ENCODE measurements at places on chromosomes 3 and 15.
A peak's percentile ranks its signal among the peaks of the same experiment; 100 is the strongest.

- no peak for DNase-seq
Measured at GRCh38 chr3:13294442-13295351, 125.4 kb downstream of the NUP210 start.

DNA sequence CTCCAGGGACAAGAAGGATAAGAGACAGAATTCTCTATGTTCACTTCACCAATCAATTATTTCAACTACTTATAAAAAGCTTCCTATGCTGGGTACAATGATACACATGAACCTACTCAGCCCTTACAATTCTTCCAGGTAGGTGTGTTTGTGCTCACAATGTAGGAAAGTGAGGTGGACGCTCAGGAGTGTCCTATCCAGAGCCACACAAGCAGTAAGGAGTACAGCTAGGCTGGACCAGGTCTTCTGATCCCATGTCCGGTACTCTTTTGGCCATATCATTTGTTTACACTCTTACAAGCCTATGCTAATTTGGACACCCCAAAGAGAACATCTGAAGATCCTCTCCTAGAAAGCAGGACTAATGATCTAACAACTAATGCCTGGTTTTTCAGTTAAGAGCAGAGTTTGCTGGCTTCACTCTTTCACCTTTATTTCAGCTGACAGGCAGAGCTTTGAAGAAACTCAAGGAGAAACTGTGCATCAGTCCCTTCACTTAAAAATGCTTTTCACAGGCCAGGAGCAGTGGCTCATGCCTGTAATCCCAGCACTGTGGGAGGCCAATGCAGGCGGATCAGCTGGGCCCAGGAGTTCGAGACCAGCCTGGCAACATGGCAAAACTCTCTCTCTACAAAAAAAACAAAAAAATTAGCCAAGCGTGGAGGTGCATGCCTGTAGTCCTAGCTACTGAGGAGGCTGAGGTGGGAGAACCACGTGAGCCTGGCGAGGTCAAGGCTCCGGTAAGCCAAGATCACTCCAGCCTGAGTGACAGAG, 27.5 kb downstream of the IGF2BP2 start:
- no peak for DNase-seq

DNA sequence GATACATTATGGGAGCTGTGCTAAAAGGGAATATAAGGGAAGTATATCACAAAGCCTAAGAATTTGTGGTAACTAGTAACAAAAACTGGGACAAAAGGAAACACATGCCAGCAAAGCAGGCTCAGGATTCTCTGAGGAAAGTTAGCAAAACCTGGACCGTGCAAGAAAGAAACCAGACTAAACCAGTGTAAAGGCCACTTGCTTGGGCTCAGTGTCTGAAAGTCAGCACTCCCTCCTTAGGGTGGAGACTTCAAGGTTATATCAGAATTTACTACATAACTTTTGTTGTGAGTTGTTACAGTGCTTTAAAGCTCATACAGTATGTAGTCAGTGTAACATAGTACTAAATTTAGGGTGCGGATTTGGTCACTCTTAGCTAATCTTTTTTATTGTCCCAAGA, 269.9 kb upstream of the GADL1 start:
- no peak for DNase-seq

GRCh38 chr3:108159105-108159504, 63.1 kb downstream of the IFT57 start:
- no peak for DNase-seq

- DNase-seq, result no peak
Measured at GRCh38 chr3:49166752-49167556, 823 bp upstream of the CCDC71 start.

DNA sequence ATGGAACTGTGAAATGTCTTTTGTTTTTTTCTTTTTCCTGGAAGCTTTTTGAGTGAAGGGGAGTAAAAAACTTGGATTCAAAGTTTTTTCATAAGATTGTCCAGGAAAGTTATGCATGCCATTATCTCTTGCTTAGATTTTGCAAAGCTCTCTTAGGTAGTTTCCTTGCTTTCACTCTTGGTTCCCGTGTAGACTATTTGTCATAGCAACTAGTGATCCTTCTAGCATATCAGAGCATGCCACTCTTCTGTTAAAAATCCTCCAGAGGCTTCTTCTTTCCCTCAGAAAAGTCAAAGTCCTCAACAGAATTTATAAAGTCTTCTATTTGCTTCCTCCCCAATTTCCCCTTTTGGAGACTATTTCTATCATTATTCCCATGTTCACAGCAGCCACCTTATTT, 21.1 kb downstream of the GTF2E1 start:
- DNase-seq, result no peak

GRCh38 chr3:153161714-153162512, at the start of gene RAP2B:
RAP2B (plus strand) TSS chr3:153162226; CDS start chr3:153162694, 468 bp downstream.
- DNase-seq, result peak; percentile 51

DNA sequence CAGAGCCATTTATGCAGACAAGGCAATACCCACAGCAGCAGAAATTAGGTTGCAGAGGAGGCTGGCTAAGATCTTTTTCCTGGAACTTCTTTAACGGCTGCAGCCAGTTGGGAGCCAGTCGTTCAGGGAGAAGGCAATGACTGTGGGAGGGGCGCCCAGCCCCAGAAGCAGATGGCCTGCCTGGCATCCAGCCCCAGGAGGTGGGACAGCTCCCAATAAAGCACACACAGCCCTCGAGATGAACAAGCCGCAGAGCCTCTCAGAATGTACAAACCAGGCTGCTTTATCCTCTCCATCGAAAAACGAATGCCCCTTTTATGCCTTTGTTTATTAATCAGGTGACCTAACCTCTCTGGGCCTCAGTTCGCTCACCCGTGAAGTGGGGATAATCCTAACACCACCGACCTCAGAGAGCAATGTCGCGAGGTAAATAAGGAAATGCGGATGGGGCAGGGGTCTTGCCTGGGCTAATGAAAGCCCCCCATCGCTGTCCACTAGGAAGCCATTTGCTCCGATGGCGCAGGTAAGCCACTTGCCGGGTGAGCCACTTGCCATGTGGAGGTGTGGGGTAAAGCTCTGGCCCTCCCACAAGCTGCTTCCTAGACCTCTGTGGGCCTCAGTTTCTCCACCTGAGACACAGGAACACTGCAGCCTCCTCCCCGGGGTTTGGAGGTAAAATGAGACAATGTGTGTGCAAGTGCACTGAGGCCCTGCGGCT, 35.8 kb downstream of the MGLL start:
- peak; percentile 94 for DNase-seq

DNA sequence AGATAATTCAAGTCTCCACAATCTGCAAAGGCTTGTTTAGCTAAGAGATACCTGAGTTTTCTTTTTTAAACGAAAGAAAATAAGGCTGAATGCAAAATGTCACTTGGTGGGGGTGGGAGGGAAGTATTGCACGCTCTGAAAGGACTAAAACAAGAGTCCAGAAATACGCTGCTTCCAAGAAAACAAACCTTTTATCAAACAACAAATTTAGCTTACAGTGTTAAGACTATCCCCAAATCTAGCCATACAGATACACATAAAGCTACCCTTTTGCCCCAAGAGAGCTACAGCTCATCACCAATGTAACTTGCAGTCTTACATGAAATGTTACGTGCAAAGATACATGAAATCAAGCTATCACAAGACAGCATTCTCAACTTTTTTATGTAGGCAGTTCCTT, 522.5 kb downstream of the FOXP1 start:
- no peak for DNase-seq

DNA sequence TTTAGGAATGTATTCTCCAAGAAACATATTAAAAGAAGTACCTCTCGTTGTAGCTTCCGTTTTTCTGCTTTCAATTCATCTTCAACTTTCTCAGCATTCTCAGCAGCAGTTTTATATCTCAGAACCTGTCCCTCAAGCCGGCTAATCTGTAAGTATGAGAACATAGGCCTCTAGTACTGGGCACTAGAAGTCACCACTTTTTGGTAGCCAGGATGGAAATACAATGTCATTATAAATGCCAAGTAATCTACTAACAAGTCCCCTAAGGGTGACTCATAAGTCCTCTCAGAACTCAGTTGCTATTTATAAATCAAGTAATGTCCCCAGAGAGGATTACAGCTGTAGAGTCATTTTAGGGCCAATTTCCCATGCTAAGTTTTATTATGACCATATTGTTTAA, 61.1 kb downstream of the MLH1 start:
- DNase-seq, result no peak

DNA sequence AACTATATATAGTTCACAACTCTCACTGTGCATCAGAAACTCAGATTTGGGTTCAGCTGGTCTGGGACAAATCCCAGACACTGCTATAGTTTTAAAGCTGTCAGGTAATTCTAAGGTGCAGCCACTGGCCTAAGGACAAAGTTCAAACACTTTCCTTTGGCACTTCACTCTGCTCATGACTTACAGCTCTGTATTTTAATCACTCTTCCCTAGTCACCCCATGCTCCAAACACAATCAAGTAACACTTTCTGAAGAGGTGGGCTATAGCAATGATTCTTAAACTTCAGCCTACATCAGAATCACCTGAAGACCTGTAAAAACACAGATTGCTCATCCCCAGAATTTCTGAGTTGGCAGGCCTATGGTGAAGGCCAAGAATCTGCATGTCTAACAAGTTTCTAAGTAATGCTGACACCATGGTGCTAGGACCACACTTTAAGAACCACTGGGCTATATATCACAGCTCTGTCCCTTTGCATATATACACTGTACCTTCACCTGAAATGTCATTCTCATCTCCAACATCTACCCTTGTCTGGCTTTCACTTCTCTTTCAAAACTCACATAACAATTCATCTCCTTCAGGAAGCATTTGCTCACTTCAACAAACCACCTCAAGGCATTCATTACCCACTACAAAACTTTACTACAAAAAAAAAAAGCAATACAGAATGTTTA, 21.4 kb downstream of the STAG1 start:
- no peak for DNase-seq

DNA sequence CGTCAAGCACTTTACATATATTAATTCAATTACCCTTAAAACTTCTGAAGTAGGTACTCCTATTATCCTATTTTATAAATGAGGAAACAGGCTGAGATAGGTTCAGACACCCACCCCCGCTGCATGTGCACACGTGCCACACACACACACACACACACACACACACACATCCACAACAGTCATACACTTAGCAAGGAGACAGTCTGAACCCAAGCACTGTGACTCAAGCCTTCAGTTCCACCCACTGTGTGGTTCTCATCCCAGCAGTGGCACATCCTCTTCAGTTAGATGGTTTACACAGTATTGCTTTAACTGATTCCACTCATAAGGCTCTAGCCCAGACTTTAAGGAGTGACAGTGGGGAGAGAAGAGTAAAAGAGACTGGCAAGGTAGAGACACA, 91.1 kb upstream of the FGF7 start:
- DNase-seq, result no peak

- DNase-seq, result no peak
Measured at GRCh38 chr15:50260969-50261496, 4.5 kb downstream of the HDC start.

DNA sequence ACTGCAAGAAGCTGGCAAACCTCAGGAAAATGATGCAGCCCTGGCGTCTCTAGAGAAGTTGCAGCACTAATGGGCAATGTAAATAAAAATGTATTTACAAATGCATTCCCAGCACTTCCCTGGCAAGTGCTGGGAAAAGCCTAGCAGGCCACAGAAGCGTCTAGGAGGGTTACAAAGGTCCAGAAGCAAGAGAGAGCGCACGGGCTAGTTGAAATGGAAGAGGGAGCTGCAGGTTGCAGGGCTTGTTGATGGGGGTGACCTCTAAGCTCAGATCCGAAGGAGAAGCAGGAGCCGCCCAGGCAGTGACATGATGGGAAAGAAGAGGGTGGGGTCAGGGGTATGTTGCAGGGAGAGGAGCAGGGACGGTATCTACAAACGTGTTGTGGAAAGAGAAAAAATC, 2.7 kb upstream of the KNL1 start:
- no peak for DNase-seq

- DNase-seq, result no peak
Measured at GRCh38 chr3:17810759-17811158, 68.3 kb upstream of the TBC1D5 start.

DNA sequence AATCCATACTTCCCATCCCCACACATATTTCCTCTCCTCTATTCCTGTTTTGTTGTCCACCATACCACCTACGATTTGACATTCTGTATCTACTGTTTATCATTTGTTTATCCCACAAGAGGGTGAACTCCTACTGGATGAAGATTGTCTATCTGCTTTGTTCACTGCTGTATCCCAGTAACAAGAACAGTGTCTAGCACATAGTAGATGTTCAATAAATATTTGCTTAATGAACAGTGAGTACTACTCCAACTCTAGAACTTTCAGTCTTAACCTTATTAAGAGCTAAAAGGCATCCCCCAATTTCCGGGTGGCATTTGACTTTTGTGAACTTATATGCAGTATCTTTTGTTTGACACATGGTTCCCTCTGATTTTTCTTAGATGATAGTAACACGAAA, 1.3 kb downstream of the PYGO1 start:
- DNase-seq, result no peak

- DNase-seq, result no peak
Measured at GRCh38 chr3:140914384-140914945, 27.2 kb upstream of the SLC25A36 start.

DNA sequence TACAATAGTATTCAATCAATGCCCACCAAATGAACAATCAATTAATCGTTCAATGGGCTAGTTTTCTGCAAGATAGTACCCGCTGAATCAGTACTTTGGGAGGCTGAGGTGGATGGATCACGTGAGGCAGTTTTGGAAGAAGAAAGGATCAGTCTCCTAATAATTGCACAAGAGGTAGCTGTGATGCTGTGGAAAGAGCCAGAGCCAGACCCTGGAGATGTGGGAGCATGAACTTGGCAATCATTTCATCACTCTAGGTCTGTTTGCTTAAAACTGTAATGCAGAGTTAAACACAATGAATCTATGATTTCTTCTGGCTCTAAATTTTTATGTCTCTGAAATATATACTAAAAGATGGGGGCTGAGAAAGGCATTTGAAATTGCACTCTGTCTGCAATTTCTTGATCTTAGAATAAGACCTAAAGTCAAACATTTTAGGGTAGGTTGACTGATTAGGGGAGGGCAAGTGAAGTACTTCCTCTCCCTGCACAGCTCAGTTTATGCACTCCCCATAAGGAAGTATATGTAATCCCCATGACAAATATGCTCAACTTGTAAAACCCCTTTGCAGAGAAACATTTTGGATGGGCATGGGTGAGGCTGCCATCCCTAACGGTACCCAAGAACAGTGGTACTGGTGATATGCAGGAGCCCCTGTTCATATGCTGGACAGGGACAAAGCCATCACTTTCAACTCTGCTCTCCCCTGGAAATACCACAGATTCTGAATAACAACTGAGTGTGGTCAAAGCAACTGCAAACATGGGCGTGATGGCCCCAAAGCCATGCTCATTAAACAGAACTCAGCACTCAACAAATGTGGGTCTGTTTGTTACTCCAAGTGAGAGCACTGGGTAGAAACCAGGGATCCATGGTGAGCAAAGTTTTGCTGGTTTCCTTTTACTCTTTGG, 28.6 kb upstream of the SPATA12 start:
- no peak for DNase-seq

GRCh38 chr3:87298111-87298718, 21.8 kb upstream of the POU1F1 start:
- DNase-seq, result no peak

- DNase-seq, result no peak
Measured at GRCh38 chr15:31440754-31441311, 114.2 kb downstream of the KLF13 start.
